ENCODE measurements at places on chromosomes 3 and 15.

DNA sequence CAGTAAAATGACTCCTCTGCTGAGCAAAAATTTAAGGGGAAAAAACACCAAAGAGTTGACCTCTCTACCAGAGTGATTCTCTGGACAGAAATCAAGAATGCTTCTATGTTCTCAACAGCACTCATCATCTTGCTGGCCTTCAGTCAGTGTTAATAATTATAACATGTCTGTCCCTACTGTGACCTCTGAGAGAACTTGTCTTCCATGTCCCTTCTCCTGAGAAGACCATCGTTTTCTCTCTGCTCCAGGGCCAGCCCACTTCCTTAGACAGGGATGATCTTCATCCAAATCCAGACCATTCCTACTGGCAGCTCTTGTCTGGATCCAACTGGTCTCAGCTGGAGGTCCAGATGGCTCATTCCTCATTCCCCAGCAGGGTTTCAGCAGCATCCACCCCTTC is 139.0 kb upstream of the NECTIN3 start:
- peak; percentile 26 for DNase-seq

DNA sequence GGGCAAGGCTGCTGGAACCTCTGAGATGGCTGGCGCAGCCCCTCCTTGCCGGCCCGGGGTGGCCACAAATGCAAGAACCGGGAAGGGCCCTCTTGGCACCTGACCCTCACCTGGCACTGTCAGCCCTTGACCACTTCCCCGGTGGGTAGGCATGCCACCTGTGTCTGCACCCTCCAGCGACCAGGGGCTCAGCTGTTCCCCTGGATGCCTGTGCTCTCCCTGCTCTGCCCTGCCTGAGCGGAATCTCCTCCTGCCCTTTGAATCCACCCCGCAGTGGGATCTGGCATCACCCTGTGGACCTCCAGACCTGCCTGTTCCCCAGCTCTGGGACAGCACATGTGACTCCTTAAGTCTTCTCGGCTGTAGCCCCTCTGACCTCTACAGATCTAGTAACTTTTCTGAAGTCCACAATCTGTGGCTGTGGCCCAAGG is 26.1 kb upstream of the FGD5 start:
- DNase-seq = no peak

DNA sequence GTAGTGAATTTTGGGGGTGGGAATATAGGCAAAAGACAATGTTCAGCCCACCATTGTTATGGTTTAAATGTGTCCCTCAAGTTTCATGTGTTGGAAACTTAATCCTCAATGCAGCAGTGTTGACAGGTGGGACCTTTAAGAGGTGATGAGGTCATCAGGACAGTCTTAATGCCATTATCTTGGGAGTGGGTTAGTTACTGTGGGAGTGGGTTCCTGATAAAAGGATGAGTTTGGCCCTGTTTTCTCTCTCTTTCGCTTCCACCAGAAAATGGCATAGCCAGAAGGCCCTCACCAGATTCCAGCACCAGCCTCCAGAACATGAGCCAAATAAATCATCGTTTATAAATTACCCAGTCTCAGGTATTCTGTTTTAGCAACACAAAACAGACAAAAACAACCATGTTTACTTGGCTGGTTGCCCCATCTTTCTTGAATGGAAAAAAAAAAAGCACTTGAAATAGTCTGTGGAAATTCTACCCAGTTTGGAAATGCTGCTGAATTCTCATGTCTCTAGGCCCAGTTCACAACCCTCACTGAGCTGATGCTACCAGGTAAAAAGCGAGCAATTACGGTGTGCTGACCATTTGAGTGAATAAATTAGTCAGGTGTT is 31.0 kb upstream of the MFSD1 start:
- no peak for DNase-seq

GRCh38 chr3:123552095-123552714 is 32.6 kb downstream of the HACD2 start:
- DNase-seq = peak; percentile 46

- peak; percentile 37 for DNase-seq
Measured at GRCh38 chr3:132788301-132788671, 66.1 kb upstream of the NPHP3 start.

GRCh38 chr3:71577011-71577410 is 6.5 kb downstream of the FOXP1 start:
- DNase-seq = no peak

GRCh38 chr15:80550219-80550907 is 144.7 kb upstream of the ABHD17C start:
- DNase-seq = peak; percentile 74

DNA sequence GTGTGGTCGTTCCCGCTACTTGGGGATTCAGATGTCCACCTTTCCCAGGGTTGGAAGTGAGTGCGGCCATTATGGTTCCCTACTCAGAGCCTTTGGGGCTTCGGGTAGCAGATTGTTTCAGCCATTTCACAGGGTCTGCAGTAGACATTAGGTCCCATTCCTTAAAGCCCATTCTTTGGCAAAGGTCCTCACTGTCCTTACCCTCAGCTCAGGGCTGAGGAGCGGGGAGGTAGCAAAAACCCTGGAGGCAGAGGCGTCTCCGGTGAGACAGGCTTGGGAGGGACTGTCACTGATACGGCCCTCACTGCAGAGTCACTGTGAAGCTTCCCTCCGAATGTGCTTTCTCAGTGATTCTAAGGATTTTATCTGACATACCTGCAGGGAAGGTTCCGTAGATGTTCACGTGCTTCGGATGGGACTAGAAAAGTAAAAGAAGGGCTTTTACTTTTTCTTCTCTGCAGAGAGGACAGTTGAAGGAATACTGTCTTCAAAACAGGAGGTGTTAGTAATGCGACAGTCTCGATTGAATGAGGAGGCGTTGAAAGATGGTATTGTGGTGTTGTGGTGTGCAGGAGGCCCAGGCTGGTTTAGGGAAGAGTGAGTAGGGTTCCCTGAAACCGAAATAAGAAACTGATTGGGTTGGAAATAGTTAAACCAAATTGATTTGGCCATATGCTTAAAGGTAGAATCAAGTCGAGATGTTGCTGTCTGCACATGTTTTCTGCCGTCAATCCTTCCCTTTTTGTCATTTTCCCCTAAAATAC is 630 bp downstream of the ATP6V1A start:
- DNase-seq = no peak

DNA sequence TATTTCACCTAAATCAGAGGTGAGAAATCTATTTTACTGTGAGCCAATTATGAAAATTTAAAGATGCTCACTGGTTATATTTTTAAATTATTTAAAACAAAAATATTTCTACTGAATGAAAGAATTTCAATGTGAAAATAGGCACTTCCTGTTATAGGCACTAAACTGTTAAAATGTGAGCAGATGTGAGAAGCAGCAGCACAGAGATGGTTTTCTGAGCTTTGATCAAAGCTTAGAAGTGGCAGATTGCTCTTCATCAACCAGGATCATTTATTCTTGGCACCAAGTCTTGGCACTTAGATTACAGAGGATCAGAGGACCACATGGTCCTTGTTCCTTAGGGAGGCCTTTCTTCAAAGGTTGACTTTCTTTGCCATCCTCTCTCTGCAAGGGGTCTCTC is 18.0 kb upstream of the TSC22D2 start:
- DNase-seq = no peak

GRCh38 chr15:73924171-73924921 is 1.9 kb upstream of the LOXL1 start:
- peak; percentile 86 for DNase-seq

DNA sequence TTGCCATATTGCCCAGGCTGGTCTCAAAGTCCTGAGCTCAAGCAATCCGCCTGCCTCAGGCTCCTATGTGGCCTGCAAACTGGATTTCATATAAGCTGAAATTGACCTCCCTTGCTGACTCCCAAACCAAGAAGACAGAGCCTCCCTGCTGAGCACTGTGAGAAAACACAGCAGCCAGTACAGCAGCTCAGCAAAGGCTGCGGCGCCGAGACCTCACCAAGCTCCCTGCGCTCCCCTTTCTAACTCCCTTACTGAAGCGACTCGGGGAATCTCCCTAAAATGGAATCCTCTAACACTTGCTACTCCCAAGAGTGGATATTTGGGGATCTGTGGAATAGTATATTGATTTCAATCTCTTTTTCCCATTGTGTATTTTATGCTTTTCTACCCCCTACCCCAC is 34.6 kb downstream of the MUC20 start:
- no peak for DNase-seq

GRCh38 chr15:37134699-37135131 is 34.4 kb upstream of the MEIS2 start:
- DNase-seq = peak; percentile 73

- DNase-seq = no peak
Measured at GRCh38 chr3:28569357-28569756, 220.7 kb upstream of the AZI2 start.

GRCh38 chr3:11145888-11146287 is 8.4 kb upstream of the HRH1 start:
- DNase-seq = peak; percentile 52
